ENCODE measurements at places on chromosomes 2 and 18.

DNA sequence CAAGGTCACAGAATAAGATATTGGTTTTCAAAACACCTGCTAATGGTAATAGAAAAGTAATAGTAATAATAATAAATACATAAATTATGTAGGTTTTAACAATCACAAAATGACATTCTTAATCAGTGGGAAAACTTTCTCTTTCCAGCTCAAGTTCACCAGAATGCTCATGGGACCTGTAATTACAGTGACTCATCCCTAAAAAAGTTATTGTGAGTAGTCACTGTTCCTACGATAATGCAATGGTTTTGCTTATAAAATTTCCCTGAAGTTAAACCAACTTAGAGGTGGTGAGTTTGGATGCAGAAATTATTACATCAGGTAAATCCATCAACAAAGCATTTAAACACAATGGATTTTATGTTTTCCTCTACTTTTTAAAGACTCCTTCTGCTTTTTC lies 502.3 kb downstream of the PID1 start:
- DNase-seq: peak; percentile 66

GRCh38 chr2:81976998-81977397 lies 1672.4 kb upstream of the LRRTM1 start:
- DNase-seq: no peak

DNA sequence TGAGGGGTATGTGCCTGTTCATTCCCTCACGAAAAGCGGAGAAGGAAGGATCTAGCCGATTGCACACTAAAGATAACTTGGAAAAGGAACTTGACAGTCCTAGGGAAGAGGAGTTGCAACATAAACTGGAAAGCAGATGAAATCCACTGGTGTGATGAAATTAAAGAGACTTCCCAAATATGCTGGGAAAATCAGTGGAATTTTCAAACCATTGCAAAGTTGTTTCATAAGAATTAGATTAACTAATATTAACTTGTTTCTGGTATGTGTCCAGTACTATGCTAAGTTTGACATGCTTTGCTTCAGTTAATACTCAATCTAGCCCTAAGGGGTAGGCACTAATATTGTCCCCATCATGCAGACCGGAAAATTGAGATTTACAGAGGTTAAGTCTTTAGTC lies 222.7 kb downstream of the IKZF2 start:
- peak; percentile 42 for DNase-seq

DNA sequence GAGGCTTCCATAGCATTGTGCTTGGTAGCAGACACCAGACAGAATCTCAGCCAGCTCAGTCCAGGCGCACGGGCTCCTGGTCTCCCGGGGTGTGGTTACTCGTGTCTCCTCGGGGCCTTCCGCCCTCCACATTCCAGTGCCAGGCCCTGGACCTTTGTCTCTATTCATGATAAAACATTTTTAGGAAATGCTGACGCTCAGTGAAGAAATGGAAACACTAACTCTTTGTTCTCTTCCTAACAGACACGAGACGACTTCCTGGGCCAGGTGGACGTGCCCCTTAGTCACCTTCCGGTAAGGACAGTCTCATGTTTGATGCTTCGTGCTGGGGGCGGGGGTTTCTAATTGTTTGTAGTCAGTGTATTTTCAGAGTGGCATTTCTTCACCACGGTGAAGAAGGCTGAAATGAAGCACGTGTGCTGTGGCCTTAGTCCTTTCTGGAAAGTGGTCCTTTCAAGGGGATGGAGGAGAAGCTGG lies 271.8 kb downstream of the NEDD4L start:
- DNase-seq: no peak

DNA sequence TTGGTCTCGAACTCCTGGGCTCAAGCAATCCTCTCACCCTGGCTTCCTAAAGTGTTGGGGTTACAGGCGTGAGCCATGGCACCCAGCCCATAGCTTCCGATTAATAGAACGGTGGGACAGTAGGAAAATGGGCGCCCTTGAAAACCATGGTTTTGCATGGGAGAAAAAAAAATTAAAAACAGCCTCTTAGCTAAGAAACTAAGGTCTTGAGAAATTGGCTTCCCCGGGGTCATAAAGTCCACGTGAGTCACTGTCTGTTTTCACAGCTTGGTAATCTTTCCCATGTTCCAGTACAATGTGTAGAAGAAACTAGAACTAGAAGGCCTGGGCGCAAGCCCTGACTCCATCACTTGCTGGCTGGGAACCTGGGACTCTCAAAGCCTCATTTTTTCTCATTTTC lies 20.7 kb downstream of the B3GNT2 start:
- peak; percentile 79 for DNase-seq

- DNase-seq: no peak
Measured at GRCh38 chr2:36566887-36567286, 31.1 kb downstream of the FEZ2 start.

DNA sequence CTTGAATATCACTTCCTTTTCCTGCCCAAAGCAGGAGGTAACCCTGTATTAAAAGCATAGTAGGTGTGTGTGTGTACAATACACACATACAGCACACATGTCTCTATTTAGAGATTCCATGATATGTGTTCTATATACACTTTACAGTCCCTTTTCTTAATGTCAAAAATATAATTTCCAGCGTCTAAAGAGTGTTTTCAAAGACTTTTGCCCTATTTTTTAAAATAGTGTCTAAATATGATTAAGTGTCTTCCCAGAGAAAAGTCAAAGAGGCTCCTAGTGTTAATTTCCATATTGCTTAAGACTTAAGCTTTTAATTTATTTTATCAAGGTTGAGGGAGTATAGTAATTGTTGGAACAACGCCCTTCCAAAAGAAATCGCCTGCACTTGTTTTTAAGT lies 420.3 kb upstream of the POU3F3 start:
- no peak for DNase-seq

DNA sequence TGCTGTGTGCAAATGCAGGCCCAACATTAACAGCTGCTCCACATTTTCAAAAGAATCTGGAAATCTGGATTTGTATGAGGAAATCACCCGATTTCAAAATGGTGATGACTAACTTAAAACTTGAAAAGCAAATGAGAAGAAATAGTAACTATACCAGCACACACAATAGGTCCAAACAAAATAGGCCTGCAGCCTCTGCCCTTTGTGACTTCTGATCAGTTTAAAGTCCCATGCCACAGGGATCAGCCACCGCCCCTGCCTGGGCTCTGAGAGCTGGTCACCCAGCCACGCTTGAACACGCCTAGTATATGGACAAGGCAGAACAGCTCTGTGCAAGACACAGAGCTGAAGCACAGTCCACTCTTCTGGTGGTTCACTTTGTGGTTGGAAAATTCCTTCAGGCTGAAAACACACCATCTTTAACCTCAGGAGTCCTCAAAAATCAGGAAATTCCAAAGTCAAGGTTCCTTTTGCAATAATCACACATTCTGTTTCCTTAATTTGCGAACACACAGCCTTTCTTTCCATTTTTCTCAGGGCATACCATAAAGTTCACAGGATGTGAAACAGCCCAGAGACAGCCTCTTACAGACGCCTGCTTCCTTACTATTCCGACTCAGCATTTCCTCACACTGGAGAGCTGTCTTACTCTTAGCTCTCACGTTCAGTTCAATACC lies 150.1 kb upstream of the RIOK3 start:
- DNase-seq: peak; percentile 76

Measured in BJ (cell line).